ENCODE measurements at places on chromosomes 16 and 17.

DNA sequence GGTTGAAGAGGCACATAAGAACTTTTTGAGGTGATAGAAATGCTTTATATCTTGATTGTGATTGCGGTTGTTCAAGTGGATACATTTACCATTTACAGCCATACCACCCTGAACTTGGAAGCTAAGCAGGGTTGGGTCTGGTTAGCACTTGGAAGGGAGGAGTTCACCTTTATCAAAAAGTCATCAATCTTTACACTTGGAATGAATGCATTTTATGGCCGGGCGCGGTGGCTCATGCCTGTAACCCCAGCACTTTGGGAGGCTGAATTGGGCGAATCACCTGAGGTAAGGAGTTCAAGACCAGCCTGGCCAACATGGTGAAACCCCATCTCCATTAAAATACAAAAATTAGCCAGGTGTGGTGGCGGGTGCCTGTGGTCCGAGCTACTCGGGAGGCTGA lies 9.5 kb upstream of the GJD3 start:
- no peak for DNase-seq

GRCh38 chr17:8789743-8790142 lies 9.4 kb downstream of the MFSD6L start:
- no peak for DNase-seq

DNA sequence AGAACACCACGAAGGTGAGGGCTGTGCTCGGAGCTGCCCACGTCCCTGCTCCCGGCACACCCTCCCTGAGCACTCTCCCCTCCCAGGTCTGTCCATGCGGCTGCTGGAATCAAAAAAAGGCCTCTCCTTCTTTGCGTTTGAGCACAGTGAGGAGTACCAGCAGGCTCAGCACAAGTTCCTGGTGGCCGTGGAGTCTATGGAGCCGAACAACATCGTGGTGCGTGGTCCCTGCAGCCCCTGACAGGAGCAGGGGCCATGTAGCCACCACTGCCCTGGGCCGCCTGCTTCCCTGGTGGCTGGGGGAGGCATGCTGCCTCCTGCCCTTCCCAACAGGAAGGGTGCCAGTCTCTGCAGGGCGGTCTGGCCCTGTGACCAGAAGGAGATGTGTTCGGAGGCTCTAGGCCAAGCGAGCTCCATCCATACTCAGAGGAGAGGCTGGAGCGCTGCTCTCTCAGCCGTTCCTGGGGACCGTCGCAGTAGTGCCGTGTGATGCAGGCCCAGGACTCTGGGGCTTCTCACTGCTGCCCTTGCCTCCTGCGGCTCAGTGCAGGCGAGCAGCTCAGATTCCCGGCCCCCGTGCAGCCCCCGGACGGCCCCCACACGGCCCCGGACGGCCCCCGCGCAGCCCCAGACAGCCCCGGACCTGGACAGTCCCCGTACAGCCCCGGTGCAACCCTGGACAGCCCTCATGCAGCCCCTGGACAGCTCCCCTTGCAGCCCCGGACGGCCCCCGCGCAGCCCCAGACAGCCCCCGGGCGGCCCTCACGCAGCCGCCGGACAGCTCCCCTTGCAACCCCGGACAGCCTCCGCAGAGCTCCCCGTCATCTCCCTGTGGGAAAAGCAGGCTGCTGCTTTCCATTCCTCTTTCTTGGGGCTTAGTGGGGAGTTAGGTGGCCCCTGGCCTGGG lies 20.5 kb downstream of the TCF25 start:
- no peak for DNase-seq

- no peak for DNase-seq
Observed at GRCh38 chr17:45908460-45908859, 14.1 kb downstream of the MAPT start.

GRCh38 chr16:60074378-60074777 lies 1340.3 kb upstream of the GOT2 start:
- no peak for DNase-seq

DNA sequence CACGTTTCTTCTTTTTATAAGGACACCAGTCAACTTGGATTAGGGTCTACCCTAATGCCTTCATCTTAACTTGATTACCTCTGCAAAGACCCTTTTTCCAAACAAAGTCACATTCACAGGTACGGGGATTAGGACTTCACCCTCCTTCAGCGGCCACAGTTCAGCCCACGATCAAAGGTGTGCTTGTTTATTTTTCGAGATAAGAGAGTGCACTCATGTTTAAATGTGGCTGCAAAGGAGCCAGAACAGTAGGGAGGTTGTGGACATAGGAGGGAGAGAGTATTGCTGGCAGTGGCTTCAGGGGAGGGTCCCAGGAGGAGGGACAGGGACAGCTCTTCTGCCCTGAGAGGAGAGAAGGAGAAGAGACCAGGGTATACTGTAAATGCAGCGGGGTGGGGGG lies 46.7 kb downstream of the MGAT5B start:
- no peak for DNase-seq

DNA sequence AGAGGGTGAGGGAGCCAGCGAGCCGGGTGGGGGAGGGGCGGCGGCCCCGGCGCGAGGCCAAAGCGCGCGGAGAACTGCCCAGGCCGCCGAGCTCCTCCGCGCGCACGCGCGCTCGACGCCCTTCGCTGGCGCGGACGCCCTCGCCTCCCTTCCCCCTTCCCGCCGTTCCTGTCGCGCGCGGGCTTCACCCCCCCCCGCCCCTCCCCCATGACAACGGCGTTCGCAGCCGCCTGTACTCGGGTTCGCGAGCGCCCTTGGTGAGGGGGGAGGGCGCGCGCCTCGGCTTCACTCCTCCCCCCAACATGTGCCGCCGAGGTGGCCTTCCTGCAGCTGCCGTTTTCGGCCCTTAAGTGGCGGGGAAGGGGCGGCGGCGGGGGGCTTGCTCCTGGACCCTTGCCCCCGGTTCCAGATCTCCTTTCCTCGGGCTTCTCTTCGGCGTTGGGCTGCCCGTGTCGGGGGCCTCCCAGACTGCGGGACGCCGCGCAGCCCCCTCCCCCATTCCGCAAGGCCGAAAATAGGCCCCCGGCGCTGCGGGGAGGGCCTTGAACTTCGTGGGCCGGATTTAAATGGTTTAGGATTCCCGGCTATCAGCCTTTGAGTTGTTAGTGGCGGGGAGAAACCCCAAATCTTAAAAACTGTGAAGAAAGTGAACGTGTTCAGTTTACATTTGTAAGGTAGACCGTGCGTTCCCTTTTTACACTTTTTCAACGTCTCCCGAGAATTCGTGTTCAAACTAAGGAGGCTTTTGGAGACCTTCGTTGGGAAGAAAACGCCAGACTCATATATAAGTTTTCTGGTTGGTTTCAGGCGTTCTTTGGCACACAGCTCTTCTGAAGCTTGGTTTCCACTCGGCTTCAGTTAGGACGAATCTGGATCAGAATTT lies 653 bp downstream of the SRRM2 start:
- DNase-seq, result peak; percentile 87

- DNase-seq, result no peak
Observed at GRCh38 chr17:44043272-44043696, 23.2 kb downstream of the LSM12 start.

- no peak for DNase-seq
Observed at GRCh38 chr16:9007177-9007794, 43.6 kb upstream of the USP7 start.

- DNase-seq, result no peak
Observed at GRCh38 chr16:84628226-84628731, 10.4 kb upstream of the COTL1 start.

GRCh38 chr16:15450624-15451023 lies 16.2 kb downstream of the BMERB1 start:
- DNase-seq, result no peak

- DNase-seq, result no peak
Observed at GRCh38 chr16:19963301-19963700, 78.7 kb upstream of the GPRC5B start.

DNA sequence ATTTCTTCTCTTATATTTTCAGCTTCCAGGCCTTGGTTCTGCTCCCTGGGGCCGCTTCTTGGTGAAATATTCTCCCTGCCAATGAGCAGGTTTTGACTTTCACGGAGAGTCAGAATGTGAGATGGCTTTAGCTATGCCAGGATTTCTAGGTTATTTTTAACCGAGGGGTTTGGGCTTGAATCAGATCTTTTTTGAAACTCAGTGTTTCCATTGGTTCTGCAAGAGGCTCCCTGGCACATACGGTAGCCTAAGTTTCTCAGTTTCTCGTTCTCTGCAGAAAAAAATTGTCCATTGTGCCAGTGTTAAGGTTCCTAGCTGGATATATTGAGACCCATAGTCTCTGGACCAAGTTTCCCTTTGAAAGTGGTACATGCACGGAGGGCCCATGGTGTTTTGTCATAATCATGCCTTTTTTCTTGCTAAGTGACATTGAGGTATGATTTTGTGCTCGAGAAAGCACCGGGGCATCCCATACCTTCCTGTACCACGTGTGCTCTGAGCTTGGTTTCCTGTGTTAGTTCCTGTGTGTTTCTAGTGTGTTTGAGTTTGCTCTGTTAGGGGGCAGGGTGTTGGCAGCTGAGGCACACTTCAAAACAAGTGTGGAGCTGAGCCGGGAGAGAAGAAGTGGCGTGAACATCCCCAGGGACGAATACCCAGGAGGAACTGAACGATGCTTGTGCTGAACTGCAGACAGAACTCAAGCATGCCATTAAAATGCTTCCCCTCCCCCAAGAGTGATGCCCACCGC lies 127.2 kb downstream of the HS3ST3B1 start:
- DNase-seq, result no peak

DNA sequence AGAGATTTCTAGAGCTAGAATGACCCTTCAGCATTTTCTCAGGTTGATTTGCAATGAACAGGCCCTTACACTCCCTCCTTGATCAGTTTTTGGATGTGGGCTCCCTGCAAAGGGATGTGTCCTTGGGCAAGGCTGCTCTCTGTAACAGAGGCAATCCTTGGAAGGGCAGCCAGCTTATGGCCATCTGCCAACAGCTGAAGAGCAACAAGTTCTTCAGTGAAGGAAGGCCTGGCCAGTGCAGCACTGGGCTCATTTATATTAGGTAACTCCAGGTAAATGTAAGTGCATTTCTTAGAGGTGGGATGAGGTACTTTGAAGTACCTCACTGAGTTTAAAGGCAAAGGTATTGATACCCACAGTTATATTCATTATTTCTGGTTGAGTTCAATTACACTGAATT lies 114.3 kb upstream of the KCNJ16 start:
- no peak for DNase-seq

DNA sequence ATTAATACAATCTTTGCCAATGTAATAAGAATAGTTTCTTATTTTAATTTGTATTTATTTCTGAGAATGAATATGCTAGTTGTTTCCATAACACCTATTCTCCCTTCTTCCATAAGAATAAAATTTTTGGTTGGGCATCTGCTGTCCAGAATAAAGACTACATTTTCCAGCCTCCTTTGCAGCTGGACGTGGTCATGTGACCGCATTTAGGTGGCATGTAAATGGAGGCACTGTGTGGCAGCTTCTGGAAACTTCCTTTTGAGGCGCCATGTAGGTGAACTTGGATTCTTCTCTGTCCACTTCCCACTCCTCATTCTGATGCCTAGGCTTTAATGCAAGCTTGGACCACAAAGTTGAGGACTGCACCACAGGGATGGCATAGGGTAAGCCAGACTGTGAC lies 215.4 kb upstream of the AXIN2 start:
- DNase-seq, result no peak

DNA sequence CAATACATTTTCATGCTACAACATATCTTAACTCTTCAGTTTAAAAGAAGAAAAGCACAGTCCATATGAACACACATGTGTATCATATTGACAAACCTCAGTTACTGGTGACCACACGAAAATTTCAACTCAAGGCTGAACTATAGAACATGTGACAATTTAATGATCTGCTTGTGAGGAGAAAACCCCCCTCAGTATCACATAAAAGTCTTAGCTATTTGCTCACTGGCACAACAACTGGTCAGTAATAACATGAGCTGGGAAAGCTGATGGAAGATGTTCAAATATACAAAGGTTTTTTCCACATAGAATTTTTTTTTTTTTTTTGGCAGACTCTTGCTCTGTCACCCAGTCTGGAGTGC lies 19.5 kb downstream of the ZNF652 start:
- DNase-seq, result no peak

GRCh38 chr17:47305302-47305923 lies 18.3 kb upstream of the EFCAB13 start:
- no peak for DNase-seq

- no peak for DNase-seq
Observed at GRCh38 chr16:75029854-75030253, 31.0 kb downstream of the ZNRF1 start.

- no peak for DNase-seq
Observed at GRCh38 chr17:27244491-27245223, 49.3 kb upstream of the WSB1 start.

GRCh38 chr17:81166033-81166492 lies at the start of gene AATK:
AATK (minus strand) TSS chr17:81166221; CDS start chr17:81165992, 229 bp downstream.
- DNase-seq, result no peak

DNA sequence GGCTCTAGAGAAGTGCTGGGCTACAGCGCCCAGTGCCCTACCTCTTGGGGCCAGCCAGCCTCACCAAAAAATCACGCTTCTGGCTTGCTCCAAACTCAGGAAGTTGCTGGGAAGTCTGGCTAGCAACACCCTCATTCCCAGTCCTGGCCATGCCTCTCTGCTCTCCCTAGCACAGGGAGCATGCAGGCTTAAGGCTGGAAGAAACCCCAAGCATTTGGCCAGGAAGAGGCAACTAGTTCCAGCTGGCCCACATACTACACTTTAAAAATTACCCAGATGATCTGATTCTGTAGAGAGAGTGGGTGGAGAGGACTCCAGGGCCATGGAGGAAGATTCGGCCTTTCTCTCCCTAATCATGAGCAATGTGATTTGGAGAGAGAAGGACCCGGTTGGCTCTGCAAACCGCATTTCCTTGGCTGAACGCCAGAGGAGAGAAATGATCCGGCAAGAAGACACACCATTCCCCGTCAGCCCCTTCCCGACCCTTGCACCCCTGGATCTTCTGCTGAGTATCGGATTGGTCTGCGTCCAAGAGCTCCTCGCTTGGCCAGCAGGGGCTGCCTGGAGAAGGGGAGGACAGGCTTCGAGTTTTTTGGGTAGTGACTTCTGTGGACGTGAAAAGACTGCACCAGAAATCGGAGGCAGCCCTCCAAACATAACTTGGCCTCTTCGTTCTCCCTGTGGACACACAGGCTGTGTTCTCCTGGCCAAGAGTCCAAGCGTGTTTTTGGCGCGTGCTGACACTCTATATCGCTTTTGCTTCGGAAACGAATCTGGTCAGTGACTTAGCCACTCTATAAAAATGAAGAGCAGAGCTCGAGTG lies 406.3 kb downstream of the WWOX start:
- no peak for DNase-seq

GRCh38 chr17:12463102-12463501 lies 202.6 kb upstream of the MYOCD start:
- no peak for DNase-seq

GRCh38 chr16:84041881-84042280 lies 714 bp downstream of the SLC38A8 start:
- DNase-seq, result no peak

DNA sequence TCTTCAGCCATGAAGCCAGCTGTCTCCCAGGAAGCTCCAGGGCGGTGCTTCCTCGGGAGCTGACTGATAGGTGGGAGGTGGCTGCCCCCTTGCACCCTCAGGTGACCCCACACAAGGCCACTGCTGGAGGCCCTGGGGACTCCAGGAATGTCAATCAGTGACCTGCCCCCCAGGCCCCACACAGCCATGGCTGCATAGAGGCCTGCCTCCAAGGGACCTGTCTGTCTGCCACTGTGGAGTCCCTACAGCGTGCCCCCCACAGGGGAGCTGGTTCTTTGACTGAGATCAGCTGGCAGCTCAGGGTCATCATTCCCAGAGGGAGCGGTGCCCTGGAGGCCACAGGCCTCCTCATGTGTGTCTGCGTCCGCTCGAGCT lies 14.1 kb downstream of the STH start:
- DNase-seq, result no peak

All from NCI-H187 (cell line).